Left ventricle myocardium inferior (tissue), 1 donor: ENCODE measurements at places on chromosomes 4 and X. TPM values are rescaled to one million over a fixed set of nuclear protein-coding genes. Genes with fewer than 3 reads are reported as not detected.

Gene ADGRG4
- not detected for total RNA-seq

Gene SPON2
- 13.9 TPM for total RNA-seq

Gene HADH
- total RNA-seq = 238 TPM

Gene VCX3A
- total RNA-seq = not detected

Gene AFP
- total RNA-seq = not detected

Gene DIPK2B
- 13.2 TPM for total RNA-seq

Gene CT45A3
- not detected for total RNA-seq

Gene MUC7
- not detected for total RNA-seq

DNA sequence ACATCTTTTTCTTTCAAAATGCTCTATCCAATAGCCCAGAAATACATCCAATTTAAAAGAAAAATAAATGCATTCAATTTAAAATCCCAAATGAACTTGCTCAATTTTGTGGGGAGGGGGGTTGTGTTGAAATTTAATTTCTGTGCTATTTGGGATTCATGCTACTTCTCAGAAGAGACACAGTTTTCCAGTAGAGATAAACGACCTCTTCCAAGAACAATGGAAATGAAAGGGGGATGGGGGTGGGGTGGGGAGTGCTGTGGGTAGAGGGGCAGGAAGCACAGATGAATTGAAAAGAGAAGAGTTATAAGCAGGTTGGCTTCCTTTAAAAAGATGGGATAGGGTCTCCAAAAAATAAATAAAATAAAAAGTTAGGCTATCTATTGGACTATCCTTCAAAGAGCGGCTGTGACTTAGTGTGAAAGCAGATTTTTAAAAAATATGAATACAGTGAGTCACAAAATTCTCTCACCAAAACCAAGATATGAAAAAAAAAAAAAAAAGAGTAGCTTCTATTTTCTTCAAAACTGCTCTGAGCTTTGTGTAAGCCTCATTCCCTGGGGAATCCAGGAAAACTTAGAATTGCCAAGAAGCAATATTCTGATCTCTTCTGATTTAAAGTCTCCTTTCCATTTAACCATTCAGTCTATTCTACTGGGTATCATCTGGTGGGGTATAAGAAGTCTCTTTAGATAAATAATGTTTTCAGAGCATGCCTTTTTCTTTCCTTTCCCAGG is 324.3 kb downstream of the PTTG2 start:
- no peak for DNase-seq

DNA sequence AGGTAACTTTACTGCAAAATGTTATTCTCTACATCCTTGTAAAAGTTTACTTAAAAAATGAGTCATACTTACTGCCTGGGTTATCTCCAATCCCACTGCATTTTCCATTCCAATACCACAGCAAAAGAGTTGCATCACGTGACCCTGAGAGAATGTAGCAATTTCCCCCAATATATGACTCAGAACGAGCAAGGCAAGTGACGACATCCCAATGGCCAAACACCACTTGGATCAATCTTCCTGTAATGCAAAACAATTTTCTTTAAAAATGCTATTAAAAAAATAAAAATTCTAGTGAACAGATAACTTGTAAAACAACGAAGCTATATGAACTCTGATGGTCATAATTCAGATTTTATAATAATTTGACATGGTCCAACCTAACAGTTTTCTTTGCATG is 224.3 kb downstream of the DCLK2 start:
- no peak for DNase-seq

DNA sequence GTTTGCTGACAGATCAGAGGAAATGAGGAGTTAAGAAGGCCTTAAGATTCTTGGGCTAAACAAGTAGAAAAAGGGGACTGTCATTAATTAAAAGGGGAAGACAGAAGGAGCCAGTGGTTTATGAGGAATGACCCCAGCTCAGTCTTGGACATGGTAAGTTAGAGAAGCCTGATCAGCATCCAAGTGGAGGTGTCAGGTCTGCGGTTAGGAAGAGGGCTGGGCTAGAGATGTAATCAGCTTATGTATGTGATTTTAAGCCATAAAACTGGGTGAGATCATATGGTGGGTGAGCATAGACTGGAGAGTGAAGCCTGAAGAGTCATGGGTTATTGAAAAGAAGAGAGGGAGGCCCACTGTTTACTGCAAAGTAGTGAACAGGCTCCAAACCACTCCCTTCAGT is 246.1 kb downstream of the NR3C2 start:
- DNase-seq = no peak

DNA sequence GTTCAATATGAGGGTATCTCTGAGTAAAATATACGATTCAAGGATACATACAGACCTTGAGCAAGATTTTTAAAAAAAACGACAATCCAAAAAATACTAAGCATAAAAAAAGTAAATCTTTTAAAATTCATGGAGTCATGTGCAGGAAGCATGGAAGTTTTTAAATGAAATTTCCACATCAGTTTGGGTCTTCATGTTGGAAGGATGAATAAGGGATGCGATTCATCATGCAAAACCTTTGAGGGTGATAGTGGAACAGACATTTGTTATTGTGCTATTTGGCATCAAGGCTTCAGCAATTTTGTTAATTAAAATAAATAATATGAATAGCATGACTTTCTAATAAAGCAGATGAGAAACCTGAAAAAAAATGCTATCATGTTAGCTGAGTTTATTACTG is 815.0 kb upstream of the PCDH10 start:
- DNase-seq = no peak

- no peak for DNase-seq
Measured at GRCh38 chr4:138592796-138593195, 350.6 kb upstream of the SLC7A11 start.

DNA sequence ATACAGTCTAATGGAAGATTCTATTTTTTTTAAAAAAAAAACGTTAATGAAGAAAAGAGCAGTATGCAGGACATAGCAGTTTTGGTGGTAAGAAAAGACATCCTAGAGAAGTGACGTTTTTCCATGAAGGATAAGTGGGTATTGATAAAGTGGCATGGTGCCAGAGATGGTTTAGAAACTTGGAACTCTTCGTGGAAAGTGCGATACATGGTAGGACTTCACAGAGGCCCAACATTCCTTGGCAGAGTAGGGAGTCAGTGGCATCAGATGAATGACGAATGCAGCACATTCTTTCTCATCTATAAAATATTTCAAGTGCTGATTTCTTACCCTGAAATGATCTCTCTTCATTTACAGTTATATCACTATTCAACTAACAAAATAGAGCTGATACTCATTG is 298.7 kb downstream of the CCSER1 start:
- no peak for DNase-seq

DNA sequence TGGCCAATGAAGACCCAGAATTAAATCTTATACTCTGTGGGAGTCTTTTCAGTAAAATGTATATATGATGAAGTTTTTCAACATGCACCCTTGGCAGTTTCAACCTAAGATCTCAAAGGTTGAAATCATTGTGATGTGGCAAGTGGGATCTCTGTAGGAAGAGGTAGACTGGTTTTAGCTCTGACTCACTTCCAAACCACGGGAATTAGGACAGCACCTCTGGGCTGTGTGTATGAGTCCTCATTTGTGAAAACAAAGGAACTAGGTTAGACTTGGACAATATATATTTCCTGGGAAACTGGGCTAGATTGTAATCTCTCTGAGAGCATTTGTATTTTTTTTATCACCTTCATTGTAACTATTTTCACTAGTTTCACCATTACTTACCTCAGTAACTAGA is 333.0 kb downstream of the ADGRL3 start:
- DNase-seq = no peak

DNA sequence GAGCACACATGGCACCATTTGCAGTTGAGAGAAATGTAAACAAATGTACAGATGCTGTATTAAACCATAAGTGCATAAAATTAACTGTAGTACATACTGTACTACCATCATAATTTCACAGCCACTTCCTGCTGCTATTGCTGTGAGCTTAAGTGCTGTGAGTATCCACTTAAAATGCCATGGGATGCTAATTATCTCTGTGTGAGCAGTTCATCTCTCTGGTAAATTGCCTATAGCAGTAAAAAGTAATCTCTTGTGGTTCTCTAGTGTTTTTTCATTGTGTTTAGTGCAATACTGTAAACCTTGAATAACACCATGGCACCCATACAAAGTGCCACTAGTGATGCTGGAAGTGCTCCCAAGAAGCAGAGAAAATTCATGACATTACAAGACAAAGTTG is 9.9 kb upstream of the SCOC start:
- no peak for DNase-seq

- no peak for DNase-seq
Measured at GRCh38 chr4:71830497-71831190, 46.8 kb upstream of the GC start.

DNA sequence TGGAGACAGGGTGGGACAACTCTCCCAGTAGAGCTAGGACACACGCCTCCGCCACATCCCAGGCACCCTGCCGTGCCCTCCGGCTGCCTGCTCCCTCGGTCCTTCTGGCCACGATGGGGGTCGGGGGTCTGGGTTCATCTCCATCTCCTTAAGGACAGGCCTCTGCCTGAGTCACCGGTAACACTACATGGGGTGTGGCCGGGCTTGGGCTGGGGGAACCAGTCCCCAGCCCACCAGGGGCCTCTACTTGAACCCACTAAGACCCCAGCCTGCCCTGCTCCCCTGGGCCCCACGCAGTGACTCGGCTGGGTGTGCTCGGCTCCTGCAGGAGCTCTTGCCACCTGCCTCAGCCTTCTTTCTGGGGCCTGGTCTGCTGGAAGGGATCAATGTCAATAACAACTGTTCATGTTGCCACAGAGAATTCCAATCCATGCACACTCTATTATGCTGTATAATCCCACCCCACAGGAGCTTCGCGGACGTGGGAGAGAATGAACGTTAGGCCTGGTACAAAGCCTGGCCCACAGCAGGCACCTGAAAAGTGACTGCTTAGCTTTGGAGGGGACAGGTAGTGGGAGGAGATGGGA is 177.7 kb upstream of the PSAPL1 start:
- DNase-seq = no peak

- peak; percentile 72 for DNase-seq
Measured at GRCh38 chr4:26267087-26267486, 53.7 kb upstream of the RBPJ start.

DNA sequence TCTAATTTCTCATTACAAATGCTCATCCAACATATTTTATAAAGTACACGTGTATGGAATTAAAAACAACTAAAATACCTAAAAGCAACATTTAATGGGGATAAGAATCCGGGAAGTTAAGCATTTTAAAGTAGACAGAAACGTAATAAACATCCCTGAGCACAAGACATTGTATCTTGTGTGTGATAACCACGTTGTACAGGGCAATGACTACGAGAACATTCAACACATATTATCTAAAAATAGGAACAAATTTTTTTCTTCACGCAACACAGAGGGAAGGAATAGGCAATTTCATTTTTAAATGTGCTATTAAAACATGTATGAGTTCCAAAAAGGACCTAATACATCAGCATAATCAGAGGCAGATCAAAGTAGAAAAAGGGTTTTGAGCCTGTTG is 49.5 kb downstream of the AMMECR1 start:
- no peak for DNase-seq

DNA sequence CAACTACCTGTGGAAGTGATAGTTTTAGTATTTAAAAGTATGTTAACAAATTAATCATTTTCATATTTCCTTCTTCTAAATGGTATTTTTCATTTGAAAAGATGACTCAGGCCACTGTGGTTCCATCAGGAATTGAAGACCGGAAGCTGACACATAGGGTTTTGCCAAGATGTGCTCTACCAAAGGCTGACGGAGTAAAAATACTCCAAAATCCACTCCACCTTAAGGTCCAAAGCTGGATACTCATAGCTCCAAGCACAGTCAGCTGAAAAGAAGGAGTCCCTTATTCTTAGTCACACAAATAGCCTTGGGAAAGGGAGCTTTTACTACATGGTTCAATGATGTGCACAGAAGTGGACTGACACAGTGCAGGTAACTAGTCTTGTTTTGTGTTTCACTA is 472.0 kb downstream of the ARAP2 start:
- DNase-seq = no peak

- no peak for DNase-seq
Measured at GRCh38 chrX:116204932-116205331, 34.4 kb downstream of the AGTR2 start.

- DNase-seq = no peak
Measured at GRCh38 chrX:154056770-154057241, 37.1 kb upstream of the IRAK1 start.

- DNase-seq = no peak
Measured at GRCh38 chr4:6325788-6326290, 56.2 kb downstream of the WFS1 start.

DNA sequence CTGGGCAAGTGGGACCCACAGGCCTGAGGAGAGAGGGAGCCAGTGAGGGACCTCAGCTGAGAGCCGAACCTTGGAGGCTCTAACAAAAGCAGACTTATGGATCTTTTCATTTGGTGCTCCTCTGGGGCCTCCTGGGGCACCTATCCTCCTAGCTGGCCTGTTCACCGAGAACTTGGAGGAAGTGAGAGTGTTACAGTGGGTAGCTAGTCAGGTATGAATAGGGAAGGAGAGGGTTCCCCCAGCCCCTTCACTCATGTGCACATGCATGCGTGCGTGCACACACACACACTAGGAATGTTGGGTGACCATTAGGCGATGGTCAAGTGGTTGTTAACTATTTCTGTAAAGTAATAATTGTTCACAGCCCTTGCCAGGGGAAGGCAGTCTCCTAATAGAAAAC is 18.6 kb upstream of the TMEM185A start:
- DNase-seq = no peak

- DNase-seq = no peak
Measured at GRCh38 chr4:62709618-62710252, 1509.6 kb downstream of the ADGRL3 start.

DNA sequence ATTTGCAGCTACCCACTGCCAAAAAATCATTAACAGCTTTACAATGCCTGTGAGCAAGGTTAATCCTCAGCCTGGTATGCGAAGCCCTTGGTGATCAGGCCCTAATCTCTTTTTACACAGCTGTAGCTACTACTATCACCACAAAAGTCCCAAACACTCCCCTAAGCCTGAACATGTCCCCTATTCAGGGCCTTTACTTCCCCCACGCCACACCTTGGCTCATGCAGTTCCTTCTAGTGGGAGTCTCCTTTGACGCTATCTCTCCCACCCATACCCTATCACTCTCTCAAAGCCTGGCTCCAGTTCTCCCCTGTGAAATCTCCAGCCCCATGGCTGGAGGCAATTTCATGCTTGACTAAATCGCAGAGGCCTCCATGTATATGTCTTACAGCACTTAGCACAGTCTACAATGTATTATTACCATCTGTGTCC is 90.6 kb upstream of the CBR4 start:
- DNase-seq = no peak

GRCh38 chr4:71677568-71677967 is 106.3 kb downstream of the GC start:
- no peak for DNase-seq

GRCh38 chr4:128835498-128836222 is 26.2 kb downstream of the JADE1 start:
- DNase-seq = peak; percentile 85

DNA sequence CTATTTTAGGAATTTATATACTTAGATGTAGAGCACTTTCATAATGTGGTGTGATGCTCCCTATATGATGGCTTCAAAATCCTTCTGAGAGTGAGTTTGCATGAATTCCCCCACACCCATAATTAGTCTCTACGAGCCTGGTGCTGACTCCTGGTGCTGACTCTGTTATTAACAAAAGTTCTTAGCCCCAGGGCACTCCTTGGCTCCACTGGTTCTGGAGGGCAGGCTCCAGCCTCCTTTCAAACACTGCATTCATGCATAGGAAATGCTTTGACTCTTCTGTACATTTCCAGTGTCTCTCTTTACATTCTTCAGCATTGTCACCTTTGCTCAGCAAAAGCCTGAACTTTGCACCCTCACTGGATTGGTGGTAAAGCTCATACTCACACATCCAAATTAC is 64.0 kb downstream of the LNX1 start:
- no peak for DNase-seq
